Skin of body (tissue), 3 donors: ENCODE measurements at places on chromosomes 12 and 14. TPM values are rescaled to one million over a fixed set of nuclear protein-coding genes. Genes with fewer than 3 reads are reported as not detected.

DNA sequence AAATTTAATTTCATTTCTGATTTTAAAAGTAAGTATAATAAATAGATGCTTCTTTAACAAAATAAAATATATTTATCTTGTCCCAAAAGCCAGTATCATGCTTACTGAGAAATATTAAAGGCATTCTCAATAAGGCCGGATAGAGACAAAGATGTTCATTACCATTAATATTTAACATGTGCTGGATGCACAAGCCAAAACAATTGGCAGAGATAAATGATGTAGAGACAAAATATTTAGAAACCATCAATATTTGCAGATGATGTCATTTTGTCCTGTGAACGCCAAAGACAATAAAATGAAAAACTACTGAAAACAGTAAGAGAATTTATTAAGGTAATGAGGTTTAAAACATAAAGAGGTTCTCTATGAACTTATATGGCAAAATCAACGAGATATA lies 313.5 kb downstream of the ITPR2 start:
- peak; percentile 57 for DNase-seq

GRCh38 chr14:64823305-64823861 lies 56.3 kb downstream of the SPTB start:
- peak; percentile 28 for DNase-seq

SLC25A47 gene
- total RNA-seq: not detected

TMEM132D gene
- total RNA-seq: 0.20 TPM

KCNJ8 gene
- total RNA-seq: 30.5 TPM

TBX5 gene
- 1.4 TPM for total RNA-seq
